Stimulated activated CD4-positive, alpha-beta T cell treated with anti-CD3 and anti-CD28 coated beads, Interleukin-15, amount 100 ng/mL, for 24 hours (primary cell): ENCODE measurements at places on chromosomes 4 and X.

DNA sequence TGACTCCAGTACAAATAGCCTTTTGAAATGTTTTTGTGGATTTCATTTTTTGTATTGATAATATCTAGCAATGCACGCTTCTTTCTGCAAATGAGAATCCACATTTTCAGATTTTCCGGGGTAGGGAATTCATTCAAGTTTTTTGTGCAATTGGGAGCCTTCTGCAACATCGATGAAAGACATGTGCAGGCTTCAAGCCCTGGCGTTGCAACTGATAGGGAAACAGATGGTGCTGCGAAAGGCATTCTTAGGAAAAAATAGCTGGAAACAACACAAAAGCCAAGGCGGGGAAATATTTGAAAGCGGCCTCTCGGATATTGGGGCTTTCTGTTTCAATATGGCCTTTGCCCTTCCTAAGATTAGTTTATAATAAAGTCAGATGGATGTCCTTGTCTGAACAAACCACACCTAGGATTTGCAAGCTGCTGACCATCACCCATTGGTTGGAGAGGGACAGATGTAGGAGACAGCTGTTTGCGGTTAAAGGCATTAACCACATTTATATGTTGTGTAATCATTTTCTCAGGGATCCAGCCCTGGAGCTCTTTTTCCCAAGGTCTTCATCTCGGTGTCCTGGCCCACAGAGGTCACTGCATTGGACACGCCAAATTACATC lies 136.5 kb downstream of the PRKX start:
- no peak for DNase-seq

- no peak for DNase-seq
Measured at GRCh38 chr4:88628746-88629145, 36.5 kb downstream of the HERC3 start.

GRCh38 chr4:54096295-54096962 lies 3.5 kb upstream of the GSX2 start:
- no peak for DNase-seq

- DNase-seq = no peak
Measured at GRCh38 chr4:33255507-33255906, 2535.3 kb downstream of the PCDH7 start.

- no peak for DNase-seq
Measured at GRCh38 chr4:40182954-40183353, 13.9 kb upstream of the RHOH start.

DNA sequence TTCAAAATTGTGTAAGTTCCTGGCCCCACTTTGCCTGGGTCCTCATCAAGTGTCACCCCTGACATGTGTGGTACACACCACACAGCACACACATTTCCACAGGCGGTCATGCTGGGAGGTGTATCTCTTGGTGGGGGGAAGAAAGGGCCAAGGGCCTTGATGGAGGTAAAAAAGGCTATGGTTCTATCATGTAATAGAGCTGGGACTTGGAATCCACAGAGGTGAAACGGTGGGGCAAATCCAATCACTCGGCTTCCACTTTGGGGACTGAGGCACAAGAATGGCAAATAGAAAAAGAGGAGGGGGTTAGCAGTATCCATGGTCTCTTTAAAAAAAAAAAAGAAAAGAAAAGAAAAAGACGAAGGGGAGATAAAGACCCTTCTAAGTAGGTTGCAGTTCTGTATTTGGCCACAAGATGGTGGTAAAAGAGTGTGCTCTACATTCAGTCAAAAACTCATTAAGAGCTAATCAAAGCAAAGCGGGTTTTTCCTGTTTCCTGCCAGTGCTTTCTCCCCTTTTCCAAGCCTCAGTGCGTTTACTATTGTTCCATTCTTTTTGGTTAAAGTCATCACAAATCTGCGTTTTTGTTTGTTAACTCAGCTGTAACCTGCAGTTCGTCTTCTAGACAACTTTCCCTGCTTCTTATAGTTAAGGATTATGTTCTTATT lies 37.0 kb upstream of the ATP6AP2 start:
- no peak for DNase-seq

GRCh38 chrX:111131572-111131971 lies 35.6 kb downstream of the PAK3 start:
- no peak for DNase-seq
